ENCODE measurements at places on chromosomes 16 and 17. TPM values are rescaled to one million over a fixed set of nuclear protein-coding genes. Genes with fewer than 3 reads are reported as not detected.

DNA sequence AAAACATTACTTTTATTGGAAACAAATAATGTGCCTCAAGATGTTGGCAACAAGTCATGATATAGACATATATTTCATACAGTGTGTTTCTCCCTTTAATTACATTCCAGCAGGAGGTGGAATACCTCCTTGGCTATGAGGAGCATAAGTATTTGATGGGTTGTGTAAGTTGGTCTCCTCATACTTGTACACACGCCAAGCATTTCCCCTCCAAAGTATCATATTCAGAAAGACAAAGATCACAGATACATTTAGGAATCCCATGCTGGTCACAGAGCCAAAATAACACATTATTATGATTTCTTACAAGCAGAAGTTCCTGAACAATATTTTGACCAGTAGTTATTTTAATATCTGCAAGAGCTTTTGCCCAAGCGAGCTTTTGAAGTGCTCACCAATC, 57.8 kb downstream of the WSB1 start:
- DNase-seq = no peak

GRCh38 chr16:3149630-3150345, 15.0 kb downstream of the ZNF213 start:
- peak; percentile 36 for DNase-seq

- DNase-seq = peak; percentile 46
These were observed 77.9 kb downstream of the KSR1 start for GRCh38 chr17:27533874-27534815.

DNA sequence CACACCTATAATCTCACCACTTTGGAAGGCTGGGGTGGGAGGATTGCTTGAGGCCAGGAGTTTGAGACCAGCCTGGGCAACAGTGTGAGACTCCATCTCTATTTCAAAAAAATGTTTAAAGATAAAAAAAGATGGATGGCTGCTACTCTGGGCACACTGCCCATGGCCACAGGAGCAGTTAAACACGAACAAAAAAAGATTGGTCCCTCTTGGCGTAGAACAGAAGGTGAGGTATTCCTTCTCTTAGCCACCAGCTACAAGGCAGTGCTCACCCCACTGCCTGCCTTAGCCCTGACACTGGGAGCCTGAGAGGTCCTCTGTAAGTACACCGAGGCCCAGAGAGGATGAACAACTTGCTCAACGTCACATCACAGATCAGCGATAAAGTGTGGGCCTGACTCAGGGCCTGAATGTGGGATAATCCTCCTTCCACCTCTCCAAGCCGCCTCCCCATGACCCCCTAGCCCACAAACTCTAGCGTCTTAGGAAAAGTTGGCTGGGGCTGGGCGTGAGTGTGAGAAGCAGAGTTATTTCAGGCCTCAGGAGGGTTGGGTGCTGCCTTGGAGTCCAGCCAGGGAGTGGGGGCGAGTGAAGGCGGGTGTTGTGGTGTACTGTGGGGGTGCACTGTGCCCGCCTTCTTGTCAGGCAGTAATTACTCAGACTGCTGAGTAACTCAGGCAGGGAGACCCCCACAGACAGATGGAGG, 2.3 kb upstream of the DPH1 start:
- DNase-seq = no peak

DNA sequence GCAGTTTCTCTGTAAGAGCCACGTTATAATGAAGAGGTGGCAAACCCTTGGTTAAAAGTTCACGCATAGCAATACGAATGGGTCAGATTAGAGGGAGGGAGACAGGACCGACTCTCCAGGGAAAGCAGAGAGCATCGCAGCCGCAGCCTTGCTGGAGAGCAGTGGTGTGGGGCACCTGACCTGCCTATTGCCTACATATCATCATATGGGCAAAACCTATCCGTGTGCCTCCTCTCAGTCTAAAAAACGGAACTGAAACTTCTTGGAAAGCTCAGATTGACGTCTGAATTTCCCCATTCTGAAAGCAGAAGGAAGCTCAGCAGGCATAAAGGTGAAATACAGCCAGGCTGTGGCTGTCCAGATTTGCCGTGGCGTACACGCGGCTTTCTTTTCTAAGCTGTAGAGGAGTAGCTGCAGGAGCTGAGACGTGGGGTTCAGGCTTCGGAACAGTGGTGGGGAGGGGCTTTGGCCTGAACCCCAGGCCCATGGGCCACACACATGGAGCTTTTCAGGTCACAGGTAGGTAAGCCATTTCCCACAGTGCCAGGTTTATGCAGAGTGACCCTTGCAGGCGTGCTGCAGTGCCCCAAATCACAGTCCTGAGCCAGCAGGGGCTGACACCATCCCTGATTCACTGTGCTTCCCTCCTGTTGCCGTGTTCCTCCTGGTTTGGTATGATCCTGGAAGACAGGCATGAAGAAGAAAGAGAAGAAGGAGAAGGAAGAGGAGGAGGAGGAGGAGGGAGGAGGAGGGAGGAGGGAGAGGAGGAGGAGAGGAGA, 41.6 kb upstream of the TNRC6C start:
- DNase-seq = no peak

GRCh38 chr16:69820926-69821541, 58.9 kb downstream of the WWP2 start:
- no peak for DNase-seq

DNA sequence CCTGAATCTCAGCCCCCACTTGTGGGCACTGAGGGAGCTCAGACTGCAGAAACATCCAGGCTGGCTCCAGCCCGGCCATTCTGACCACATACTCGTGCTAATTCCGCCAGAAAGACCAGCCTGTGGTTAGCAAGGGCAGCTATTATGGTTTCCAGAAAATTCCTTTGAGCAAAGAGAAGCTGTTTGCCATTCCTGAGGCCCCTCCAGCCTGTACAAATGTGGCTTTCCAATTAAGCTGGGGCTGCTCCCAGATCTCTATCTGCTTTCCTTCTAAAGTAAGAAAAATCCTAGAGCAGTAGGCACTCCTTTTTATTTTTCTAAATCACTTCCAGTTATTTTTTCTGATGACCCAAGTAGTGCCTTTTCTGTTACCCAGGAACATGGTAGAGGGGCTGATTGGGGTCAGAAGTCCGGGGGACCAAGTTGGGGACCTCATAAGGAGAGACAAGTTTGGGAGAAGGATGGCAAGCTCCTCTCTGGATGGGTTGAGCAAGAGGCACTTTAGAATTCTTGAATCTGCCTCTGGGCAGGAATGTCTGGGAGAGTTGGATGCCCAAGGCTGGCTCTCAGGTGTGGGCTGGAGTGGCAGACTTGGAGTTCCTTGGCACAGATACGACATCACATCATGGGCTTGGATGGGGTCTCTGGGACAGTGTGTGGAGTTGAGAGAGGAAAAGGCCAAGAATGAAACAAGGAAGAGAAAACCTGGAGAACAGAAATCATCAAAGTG, 83.3 kb upstream of the TNRC6C start:
- peak; percentile 42 for DNase-seq

DNA sequence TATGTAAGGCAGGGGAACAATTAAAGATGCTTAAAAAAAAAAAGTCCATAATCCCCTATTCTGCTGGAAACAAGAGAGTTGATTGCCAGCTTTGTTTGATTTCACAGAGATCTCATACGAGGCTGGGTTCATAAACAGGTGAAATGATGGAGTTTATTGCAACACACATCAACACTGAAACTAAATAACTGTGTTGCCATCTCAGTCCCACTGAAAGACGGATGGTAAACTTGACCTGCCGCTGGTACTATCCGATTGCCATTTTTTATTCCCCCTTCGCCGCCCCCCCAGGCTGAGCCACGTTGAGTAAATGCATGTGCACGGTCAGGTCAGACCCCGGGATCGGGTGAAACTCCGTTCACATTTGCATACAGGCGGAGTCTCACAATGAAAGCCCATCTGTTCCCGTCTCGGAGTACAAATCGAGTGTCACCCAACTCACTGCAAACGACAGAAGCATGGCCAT, 119.2 kb downstream of the SKAP1 start:
- no peak for DNase-seq

OTOP3 gene
- total RNA-seq = not detected

DNA sequence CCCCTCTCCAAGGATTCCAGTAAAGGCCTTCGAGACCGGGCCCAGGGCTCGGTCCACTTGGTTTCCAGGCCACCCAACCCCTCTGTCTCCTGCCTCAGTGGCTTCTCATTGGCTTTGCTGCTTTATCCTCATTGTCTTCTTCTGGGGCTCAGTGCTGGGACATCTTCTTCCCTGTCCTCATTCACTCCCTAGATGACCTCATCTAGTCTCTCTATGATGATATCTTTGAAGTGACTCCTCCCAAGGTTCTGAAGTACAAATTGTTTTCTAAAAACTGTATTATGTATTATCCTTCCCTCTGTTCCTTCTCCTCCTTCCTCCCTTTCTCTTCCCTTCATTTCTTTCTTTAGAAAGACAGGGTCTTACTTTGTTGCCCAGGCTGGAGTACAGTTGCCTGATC, 27.1 kb upstream of the NDRG4 start:
- DNase-seq = no peak

DNA sequence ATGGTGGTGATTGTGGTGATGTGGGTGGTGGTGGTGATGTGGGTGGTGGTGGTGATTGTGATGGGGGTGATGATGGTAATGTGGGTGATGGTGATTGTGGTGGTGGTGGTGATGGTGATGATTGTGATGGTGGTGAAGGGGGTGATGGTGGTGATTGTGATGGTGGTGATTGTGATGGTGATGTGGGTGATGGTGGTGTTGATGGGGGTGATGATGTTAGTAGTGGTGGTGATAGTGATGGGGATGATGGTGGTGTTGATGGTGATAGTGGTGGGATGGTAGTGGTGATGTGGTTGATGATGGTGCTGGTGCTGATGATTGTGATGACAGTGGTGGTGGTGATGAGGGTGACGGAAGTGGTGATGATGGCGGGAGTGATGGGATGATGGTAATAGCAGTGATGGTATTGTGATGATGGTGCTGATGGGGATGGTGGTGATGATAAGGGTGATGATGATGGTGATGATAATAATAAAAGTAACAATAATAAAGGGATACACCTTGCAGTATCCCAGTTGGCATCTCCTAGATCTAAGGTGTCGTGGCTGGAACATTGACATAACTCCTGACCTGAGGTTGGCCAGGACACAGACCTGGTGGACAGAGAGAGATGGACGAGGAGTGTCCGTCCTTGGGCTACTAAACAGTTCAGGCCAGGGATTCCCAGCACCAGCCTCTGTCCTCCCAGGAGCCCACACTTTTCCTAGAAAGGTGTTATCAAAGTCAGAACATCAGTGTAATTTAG, 344.5 kb downstream of the SEC14L1 start:
- DNase-seq = no peak

DCTN5 gene
- 49.9 TPM for total RNA-seq

FBXL16 gene
- 2.0 TPM for total RNA-seq

DNA sequence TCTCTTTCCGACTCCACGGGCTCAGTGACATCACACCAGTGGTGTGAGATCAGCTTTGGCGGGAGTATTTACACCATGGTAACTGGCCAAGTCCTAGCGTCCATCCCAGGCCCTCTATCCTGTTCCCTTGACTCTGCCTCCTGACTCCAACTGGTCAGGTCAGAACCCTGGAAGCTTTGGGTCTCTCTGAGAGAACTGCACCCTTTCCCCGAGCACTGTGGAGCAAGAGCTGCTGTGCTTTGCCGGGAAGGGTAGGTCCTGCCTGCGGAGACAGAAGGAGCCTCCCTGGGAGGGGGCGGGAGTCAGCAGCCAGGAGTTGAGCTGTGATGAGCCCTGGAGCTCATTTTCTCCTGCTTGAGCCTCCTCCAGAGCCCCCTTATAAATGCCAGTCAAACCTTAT, 212.1 kb upstream of the TNRC6C start:
- DNase-seq = no peak

DNA sequence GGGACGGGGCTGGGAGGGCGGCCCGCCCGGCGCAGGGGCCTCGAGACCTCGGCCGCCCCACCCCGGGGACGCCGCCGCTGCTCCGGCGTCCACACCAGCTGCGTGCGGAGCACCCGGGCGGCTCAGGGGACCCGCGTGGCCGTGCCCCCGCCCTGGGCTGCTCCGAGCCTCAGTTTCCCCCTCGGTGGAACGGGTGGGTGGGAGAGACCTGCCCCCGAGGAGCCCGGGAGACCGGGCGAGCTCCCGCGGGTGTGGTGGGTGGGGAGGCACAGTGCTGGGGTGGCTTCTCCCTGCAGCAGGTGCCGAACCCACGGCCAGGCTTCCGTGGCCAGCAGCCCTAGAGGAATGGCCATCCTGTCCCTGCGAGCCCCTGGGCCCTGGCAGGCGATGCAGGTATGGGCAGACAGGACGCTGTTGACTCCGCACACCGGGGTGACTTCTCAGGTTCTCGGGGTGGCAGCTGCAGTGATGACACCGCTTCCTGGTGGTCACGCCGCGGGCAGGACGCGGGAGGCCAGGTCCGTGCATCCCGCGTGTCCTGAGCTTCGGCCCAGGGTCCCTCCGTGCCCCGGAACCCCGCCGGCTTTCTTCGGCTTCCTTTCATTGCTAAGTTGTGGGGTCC, 677 bp downstream of the DEF8 start:
- DNase-seq = no peak

CLN3 gene
- 27.6 TPM for total RNA-seq

GRCh38 chr16:68259007-68259825, 5.1 kb upstream of the SLC7A6 start:
- DNase-seq = no peak

TERF2IP gene
- total RNA-seq = 46.8 TPM

GRCh38 chr16:31206776-31207175, 4.2 kb upstream of the PYCARD start:
- DNase-seq = no peak

- peak; percentile 63 for DNase-seq
These were observed at the start of gene TMEM106A for GRCh38 chr17:43211480-43212402. TMEM106A (plus strand) TSS chr17:43211875; CDS start chr17:43213042, 1,167 bp downstream.

DNA sequence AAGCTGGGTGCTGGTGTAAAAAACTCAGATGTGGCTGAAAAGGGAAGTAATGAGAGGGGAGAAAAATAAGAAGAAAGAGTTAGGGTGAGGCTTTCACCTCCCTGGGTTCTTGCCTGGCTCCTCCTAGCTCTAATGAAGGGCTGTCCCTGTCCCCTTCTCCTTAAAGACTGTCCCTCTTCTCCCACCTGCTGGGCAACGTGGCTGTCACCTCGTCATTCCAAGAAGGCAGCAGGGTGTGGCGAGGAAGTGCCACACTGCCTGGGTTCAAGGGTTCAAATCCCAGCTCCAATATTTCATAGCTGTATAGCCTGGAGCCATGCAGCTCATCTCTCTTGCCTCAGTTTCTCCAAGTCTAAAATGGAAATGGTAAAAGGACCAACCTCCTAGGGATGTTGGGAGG, 122.5 kb upstream of the CACNG5 start:
- no peak for DNase-seq

GRCh38 chr17:1473841-1474240, 17.8 kb upstream of the CRK start:
- DNase-seq = no peak

DNA sequence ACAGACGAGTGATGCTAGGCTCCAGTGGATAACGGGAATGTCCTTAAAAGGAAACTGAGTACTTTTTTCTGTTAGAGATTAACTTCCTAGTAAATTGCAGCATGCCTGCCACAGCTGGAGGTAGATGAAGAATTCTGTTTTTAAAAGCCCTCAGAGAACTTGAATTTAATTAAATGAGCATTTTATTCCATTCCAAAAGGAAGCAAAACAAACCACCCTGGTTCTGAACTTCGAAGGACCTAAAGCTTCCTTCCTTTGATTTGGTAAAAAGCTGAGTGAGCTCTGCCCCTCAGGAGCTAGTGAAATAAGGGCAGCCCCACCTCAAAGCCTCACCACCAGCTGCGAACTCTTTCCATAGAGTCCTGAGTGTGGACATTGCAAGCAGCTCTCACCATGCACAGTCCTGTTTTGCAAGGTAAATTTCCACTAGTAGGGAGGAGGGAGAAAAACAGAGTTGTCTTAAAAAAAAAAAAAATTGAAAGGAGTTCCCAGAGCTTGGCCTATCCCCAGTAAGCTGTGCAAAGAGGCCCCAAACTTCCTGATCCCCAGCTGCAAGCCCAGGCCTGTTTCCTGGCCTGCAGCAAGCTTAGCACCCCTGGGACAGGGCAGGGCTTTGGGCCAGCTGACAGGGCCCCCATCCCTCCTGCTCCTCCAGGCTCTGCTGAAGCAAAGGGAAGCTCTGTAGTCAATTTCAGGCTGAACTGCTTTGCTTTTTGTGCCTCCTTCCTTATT, 11.2 kb downstream of the CHD9NB start:
- no peak for DNase-seq
